Airway epithelial cell (primary cell): ENCODE measurements at places on chromosomes 7 and 10. TPM values are rescaled to one million over a fixed set of nuclear protein-coding genes. Genes with fewer than 3 reads are reported as not detected.

The WNT8B gene
- 0.14 TPM in 1 of 2 replicates, not detected in the other for total RNA-seq

The LRWD1 gene
- total RNA-seq, result 14.4 and 31.0 TPM in 2 replicates

The VGF gene
- 0.09 and 0.14 TPM in 2 replicates for total RNA-seq

The ZNF25 gene
- total RNA-seq, result 3.0 and 3.2 TPM in 2 replicates

The FEZF1 gene
- not detected in 2 replicates for total RNA-seq

The ZP3 gene
- 2.5 and 9.3 TPM in 2 replicates for total RNA-seq

The MET gene
- total RNA-seq, result 47.7 and 66.9 TPM in 2 replicates

The GDF2 gene
- total RNA-seq, result not detected in 2 replicates

The LSM8 gene
- 27.2 and 53.2 TPM in 2 replicates for total RNA-seq

The C7orf33 gene
- not detected in 2 replicates for total RNA-seq

The PALD1 gene
- 0.60 and 0.71 TPM in 2 replicates for total RNA-seq

The PRTFDC1 gene
- 2.7 and 2.8 TPM in 2 replicates for total RNA-seq

The MBL2 gene
- total RNA-seq, result not detected in 2 replicates

The ICA1 gene
- 4.4 and 6.8 TPM in 2 replicates for total RNA-seq

The SUN3 gene
- total RNA-seq, result not detected in 2 replicates

The NDUFB2 gene
- 427 and 601 TPM in 2 replicates for total RNA-seq

The NKX1-2 gene
- total RNA-seq, result 3.3 and 4.0 TPM in 2 replicates

The NDUFB8 gene
- total RNA-seq, result 269 and 275 TPM in 2 replicates

The GARIN1A gene
- total RNA-seq, result 0.21 TPM in 1 of 2 replicates, not detected in the other

The AKR1C2 gene
- total RNA-seq, result 167 and 181 TPM in 2 replicates

The CLDN15 gene
- 2.0 and 3.1 TPM in 2 replicates for total RNA-seq

The AKR1E2 gene
- total RNA-seq, result 1.1 and 1.4 TPM in 2 replicates

The VAX1 gene
- not detected in 2 replicates for total RNA-seq

The IFIT1B gene
- not detected in 2 replicates for total RNA-seq

The INSYN2A gene
- under 0.01 TPM in 1 of 2 replicates, not detected in the other for total RNA-seq

The EEPD1 gene
- total RNA-seq, result 0.79 and 0.85 TPM in 2 replicates

The COBL gene
- 2.0 and 3.0 TPM in 2 replicates for total RNA-seq

The JCAD gene
- 0.35 and 0.46 TPM in 2 replicates for total RNA-seq

The SPDYE2 gene
- total RNA-seq, result not detected in 2 replicates

The RFC2 gene
- total RNA-seq, result 30.2 and 42.8 TPM in 2 replicates

The PLXNA4 gene
- total RNA-seq, result 0.07 TPM in 1 of 2 replicates, not detected in the other

The OR2AE1 gene
- total RNA-seq, result not detected in 2 replicates

The SPAG6 gene
- not detected in 2 replicates for total RNA-seq

The DEPP1 gene
- total RNA-seq, result 0.70 and 2.6 TPM in 2 replicates

The COL26A1 gene
- not detected in 2 replicates for total RNA-seq

The FAM185A gene
- total RNA-seq, result 8.0 and 9.2 TPM in 2 replicates

The IDI2 gene
- not detected in 2 replicates for total RNA-seq

The FRMD4A gene
- 4.9 and 9.1 TPM in 2 replicates for total RNA-seq

The COL13A1 gene
- total RNA-seq, result 0.19 and 1.3 TPM in 2 replicates

The PDLIM1 gene
- total RNA-seq, result 148 and 178 TPM in 2 replicates

The UCN3 gene
- total RNA-seq, result not detected in 2 replicates

The UNCX gene
- total RNA-seq, result not detected in 2 replicates

The SPDYE17 gene
- not detected in 2 replicates for total RNA-seq

The CRTAC1 gene
- not detected in 2 replicates for total RNA-seq

The LRRD1 gene
- not detected in 2 replicates for total RNA-seq

The VSTM4 gene
- 0.05 and 0.07 TPM in 2 replicates for total RNA-seq

The ANKRD26 gene
- 2.2 and 3.0 TPM in 2 replicates for total RNA-seq

The MAGI2 gene
- total RNA-seq, result 0.21 and 0.28 TPM in 2 replicates

The NRAP gene
- total RNA-seq, result not detected in 2 replicates

The TET1 gene
- total RNA-seq, result 0.51 and 0.85 TPM in 2 replicates

The FAM25G gene
- 5.3 and 29.8 TPM in 2 replicates for total RNA-seq

The FAM131B gene
- total RNA-seq, result 0.35 and 0.56 TPM in 2 replicates

The HHEX gene
- total RNA-seq, result 0.63 TPM in 1 of 2 replicates, not detected in the other

The STEAP1 gene
- 17.6 and 20.3 TPM in 2 replicates for total RNA-seq
